Thoracic aorta (tissue), 2 donors: ENCODE measurements at places on chromosomes 2 and 18.

DNA sequence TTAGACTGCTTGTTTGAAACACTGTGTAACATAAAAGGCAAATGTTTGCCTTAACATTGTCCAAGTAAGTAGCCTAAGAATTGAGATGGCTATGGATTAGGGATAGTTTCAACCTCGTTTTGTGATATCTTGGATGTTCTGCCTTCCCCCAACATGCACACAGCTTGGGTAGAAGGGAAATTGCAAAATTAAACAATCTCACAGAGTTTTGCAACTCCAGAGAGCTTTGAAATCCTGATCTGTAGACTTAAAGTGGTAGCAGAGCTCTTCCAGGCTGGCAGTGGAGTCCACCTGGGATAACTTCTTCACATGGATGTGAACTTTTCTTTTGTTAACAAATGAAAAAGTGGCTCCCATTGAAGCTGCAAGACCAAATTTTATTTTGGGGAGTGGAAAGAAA, 59.6 kb downstream of the CHRNA1 start:
- no peak for DNase-seq

DNA sequence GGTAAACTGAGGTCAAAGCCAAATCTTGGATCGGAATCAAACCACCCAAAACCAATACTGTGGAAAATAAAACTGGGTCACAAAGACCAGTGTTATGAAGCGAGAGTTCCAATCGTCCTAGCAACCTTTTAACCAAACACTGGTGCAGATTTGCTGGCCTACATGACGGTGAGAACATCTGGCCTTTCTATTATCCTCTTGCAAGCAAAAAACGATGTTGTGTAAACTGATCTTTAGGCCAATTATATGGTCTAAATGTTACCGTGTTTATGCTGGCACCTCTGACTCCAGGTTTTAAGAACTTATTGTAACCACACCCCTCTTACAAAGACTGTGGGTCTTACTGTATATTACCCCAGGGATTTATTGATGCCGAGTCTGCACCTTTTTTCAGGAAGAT, 145.9 kb downstream of the GFPT1 start:
- DNase-seq, result no peak

DNA sequence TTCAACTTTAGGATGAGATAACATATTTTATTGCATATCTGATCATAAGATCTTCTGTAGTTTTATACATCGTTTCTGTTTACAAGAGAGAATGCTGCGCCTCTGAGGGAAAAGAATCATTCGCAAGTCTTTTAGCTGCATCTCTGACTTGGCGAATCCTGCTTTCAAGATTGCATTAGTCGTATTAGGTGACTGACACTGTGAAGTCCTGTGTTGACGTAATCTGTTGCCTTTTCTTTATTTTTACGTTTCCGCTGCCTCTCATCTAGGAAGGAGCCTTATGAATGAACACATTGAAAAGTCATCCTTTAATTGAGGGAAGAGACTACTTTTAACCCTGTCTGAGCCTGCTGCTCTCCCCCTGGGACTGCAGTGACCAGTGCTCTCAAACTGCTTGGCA, 101.5 kb downstream of the LDLRAD4 start:
- DNase-seq, result no peak

- DNase-seq, result no peak
Observed at GRCh38 chr2:104769096-104769495, 84.8 kb upstream of the POU3F3 start.

- no peak for DNase-seq
Observed at GRCh38 chr18:22176420-22177326, 7.3 kb downstream of the GATA6 start.

- no peak for DNase-seq
Observed at GRCh38 chr2:7748717-7749415, 831.7 kb downstream of the RNF144A start.

GRCh38 chr2:121469356-121469755, 61.3 kb upstream of the RNU4ATAC start:
- DNase-seq, result no peak
